ENCODE measurements at places on chromosomes 1 and 21.

GRCh38 chr1:2189459-2190425 lies 4.8 kb downstream of the FAAP20 start:
- peak; percentile 96 for DNase-seq

DNA sequence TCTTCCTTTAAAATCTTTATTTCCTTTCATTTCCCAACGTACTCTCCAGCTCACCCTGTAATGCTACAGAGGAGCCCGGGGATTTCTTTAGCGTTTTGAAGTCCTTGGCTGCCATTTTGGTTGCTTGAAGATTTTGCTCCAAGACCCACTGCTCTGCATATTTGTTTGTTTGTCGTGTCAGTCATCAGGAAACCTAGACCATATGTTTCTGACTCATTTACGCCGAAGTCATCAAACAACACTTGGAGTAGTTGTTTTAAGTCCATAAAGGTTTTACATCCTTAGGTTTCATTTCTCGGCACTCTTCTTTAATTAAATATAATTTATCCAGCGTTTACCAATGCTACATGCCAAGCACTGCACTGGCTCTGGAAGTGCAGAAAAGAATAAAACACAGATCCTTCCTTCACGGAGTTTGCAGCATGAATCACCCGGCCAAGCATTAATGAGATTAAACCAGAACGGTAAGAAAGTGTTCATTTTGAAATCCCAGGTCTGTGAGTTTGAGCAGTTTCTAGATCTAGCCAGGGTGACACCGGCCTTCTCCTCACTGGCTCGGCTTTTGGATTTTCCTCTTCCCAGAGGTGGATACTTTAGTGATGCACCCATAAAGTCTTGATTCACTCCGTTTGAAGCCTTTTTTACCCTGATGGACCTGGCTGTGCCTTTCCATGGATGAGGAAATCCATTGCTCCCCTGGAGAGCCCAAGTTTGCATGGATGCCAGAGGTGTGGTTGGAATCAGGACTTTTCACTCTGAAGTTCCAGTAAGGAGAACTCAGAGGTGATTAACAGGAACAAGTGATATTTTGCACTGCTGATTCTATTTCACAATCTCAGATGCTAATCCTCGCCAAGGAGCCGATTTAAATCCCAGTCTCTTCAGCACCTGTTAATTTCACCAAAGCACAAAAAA lies 109.3 kb downstream of the KAZN start:
- no peak for DNase-seq

GRCh38 chr1:39087435-39087834 lies 61.3 kb downstream of the NDUFS5 start:
- no peak for DNase-seq

DNA sequence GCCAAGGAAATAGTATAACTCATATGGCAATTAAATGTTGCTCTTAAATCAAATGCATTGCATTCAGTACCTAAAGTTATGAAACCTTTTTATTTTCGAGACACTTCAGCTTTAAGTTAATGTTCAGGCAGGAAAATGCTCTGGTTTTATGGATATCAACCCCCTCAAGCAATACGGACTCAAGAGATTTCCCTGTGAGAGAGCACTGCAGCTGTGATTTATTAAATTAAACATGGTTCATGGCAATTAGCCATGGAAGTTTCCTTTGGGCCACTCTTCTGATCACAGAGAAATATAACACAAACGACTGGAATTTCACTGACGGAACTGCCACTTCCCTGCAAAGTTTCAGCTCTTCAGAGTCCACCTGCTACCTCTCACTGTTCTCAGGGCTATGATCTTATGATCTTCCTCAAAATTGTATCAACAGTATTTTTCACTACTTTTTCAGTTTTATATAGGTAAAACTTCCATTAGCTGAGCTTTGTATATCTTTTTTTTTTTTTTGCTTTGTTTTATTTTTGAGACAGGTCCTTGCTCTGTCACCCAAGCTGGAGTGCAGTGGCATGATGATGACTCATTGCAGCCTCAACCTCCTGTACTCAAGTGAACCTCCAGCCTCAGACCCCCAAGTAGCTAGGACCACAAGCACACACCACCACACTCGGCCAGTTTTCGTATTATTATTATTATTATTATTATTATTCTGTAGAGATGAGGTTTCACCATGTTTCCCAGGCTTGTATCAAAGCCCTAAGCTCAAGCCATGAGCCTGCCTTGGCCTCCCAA lies 923.1 kb upstream of the TMPRSS15 start:
- DNase-seq: no peak

- no peak for DNase-seq
Observed at GRCh38 chr1:189628857-189629256, 848.8 kb downstream of the BRINP3 start.
